LoVo (cell line): ENCODE measurements at places on chromosomes 4 and X.

- DNase-seq, result no peak
Measured at GRCh38 chr4:182978152-182978827, 61.1 kb upstream of the DCTD start.

GRCh38 chrX:41789374-41789773 is 65.4 kb downstream of the GPR82 start:
- DNase-seq, result no peak

DNA sequence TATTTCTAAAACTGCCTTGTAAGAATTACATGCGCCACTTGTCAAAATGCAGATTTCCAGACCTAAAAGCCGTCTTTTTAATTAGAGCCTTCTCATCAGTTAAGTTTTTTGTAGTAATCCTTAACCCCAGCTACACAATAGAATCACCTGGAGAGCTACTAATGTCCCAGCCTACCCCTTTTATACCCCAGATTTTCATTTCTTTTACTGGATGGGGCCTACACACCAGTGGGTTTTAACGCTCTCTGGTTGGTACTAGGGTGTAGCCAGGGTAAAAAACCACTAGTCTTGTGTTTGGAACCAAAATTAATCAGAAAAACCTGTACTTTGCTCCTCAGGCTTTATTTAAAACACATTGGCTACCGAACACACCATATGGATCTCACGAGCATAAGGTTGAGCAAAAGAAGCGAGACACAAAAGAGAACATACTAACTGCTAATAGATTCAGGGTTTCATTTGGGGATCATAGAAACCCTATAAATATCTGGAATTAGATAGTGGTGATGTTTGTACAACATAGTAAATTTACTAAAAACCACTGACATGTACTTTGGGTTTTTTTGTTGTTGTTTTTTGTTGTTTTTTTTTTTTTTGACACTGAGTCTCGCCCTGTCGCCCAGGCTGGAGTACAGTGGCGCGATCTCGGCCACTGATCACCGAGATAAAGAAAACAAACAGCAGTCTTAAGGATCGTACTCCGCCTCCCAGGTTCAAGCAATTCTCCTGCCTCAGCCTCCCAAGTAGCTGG is 30.6 kb downstream of the BBS12 start:
- no peak for DNase-seq

DNA sequence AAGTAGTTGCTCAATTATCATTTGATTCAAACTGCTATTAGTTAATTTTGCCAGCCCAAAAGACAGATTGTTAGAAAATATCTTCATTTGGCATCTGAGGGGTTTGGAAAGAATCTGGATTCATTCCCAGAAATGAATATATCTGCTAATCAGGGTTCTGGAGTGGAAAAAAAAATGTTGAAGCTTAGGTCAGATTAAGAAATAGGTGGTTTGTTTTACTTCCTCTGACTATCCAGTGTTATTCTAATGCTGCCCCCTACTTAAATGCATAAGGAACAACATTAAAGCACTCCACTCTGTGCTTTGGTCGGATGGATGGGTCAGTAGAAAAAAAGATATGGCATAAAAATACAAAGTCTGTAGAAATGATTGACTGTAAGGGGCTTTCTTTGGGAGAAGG is 89.0 kb downstream of the LUZP4 start:
- DNase-seq, result no peak

- DNase-seq, result no peak
Measured at GRCh38 chr4:15159477-15160019, 157.3 kb downstream of the CPEB2 start.

DNA sequence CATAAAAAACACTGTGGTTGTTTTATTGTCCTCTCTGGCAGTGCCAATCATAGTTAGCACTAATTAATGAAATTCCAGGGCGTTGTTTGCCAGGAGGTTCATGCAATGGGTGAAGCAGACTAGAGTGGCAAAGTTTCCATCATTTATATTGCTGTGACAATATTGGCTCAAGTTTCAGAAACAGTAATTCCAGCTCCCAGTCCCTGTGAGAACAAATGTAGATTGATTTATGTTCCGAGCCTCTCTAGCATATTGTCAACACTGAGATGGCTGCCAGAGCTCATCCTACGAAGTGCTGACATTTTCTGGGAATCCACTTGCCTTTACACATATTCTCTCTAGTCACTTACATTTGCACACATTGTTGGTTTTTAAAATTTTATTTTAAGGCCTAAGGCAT is 440.0 kb upstream of the IGFBP7 start:
- DNase-seq, result no peak

- no peak for DNase-seq
Measured at GRCh38 chr4:106426069-106426468, 57.5 kb upstream of the GIMD1 start.

DNA sequence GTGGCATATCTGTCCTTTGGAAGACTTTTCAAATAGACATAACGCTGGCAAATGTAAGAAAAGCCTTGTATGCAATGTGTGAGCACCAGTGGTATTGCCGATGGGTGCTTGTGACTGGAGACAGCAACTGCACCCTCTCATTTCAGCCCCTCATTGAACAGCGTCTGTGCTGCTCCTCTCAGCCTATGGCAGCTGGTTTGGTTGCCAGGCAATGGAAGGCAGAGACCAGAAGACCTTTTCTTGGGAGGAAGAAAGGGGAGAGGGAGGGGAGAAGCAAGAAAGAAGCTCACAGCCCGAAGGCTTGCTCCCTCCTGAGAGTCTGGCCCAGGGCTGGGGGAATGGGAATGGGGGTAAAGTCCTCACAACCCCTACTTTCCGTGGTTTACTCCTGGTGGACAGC is 20.2 kb downstream of the ZCCHC13 start:
- DNase-seq, result no peak

DNA sequence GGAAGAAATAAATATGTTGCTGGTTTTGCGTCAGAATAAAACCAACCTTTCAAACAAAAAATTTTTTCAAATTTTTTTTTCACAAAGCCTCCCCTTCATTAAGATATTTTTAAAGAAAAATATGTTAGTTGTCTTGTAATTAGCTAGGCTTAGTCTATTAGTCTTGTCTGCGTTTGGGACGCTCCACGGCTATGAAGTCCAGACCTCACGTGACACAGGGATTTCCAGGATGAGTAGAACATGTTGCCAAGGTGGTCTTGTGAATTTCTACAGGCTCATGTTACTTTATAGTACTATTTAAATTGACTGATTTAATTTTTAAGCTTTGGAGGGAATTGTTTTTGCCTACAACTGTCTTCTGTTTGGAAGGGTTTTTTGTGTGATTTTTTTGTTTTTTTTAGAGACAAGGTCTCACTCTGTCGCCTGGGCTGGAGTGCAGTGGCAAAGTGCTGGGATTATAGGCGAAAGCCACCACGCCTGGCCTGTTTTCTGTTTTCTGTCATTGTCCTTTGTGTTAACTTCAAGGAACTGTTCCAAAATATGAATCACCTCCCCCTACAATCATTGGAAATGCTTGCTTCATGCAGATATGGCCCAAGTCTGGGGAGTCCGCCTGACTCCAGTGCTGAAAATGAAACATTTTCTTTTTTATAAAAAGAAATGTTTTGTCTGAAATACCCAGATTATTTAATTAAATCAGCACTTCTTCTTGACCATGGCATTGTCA is 26.2 kb downstream of the TMEM144 start:
- DNase-seq, result no peak

GRCh38 chr4:81505004-81505598 is 33.4 kb upstream of the RASGEF1B start:
- no peak for DNase-seq

DNA sequence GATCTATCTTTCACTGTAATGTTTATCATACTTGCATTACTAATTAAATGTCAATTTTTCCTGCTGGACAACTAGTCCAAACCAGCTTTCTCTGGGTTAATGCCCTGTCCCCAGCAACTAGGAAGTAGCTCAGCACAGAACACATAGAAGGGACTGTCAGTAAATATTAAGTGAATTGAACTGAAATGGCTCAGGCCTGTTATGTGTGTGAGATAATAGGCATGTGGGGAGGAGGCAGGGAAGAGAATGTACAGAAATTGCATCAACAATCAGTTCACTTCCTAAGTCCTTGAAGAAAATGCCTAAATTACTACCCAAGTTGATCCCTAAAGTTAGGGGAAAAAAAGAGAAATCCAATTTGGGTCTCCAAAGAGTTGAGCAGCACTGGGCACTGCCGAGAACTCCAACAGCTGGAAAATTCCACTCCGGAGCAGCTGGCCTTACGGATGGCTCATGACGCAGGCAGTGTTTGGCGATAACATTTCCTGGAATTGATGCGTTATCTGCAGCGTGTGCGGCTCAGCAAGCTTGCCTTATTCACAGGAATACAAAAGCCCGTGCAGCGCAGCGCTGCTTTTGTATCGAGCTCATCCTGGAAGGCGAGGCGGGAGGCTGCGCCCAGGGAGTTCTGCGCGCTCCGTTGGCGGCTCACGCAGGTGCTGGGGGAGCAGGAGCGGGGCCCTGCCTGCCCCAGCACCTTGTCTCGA is 297.3 kb upstream of the LCORL start:
- no peak for DNase-seq

DNA sequence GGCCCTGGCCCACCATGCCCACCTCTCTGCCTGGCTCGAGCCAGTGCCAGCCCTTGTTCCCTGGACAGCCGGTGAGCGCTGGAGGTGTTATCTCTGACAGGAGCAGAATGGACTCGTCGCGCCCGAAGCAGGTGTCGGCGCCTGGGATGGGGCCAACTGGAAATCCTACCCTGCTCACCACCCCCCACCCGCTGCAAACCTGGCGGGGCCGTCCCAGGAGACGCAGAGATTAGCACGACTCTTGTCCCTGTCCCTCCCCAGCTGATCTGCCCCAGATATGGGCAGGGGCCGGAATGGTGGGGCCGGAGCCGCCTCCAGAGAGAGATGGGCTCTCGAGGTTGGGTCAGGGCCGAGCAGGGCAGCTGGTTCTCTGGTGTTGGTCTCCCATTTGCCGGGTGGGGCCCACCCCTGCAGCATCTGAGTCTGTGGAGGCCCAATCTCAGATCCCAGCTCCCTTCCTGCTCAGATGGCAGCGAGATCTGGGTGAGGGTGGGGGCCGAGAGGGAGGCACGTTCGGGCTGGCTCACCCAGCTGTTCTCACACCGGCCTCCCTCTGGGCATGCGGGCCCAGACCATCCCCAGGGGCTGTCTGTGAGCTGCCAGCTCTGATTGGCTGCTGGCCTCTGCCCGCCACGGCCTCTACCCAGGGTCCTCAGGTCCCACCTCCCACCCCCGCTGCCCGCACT is 20.1 kb upstream of the FGFR3 start:
- no peak for DNase-seq

GRCh38 chr4:127406187-127406586 is 226.6 kb upstream of the INTU start:
- DNase-seq, result no peak

- DNase-seq, result no peak
Measured at GRCh38 chr4:55611358-55612059, 19.5 kb upstream of the PDCL2 start.

GRCh38 chrX:42466332-42467046 is 311.5 kb downstream of the PPP1R2C start:
- DNase-seq, result peak; percentile 23

DNA sequence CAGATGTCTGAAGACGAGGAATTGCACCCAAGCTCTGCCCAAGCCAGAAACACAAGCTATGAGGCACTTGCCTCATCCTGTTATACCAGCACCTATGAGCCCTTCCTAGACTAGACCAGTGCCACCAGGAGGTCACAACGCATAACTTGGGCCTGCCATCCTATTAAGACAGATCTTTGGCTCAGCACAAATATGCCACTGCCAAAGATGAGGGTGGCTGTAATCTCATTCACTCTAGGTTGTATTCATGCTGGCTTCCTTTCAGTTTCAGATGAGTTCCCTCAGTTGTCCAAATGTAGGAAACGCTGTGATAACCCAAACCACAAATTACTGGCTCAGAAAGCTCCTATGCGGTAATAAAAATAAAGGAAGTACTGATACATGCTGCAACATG is 76.5 kb upstream of the CITED1 start:
- no peak for DNase-seq

DNA sequence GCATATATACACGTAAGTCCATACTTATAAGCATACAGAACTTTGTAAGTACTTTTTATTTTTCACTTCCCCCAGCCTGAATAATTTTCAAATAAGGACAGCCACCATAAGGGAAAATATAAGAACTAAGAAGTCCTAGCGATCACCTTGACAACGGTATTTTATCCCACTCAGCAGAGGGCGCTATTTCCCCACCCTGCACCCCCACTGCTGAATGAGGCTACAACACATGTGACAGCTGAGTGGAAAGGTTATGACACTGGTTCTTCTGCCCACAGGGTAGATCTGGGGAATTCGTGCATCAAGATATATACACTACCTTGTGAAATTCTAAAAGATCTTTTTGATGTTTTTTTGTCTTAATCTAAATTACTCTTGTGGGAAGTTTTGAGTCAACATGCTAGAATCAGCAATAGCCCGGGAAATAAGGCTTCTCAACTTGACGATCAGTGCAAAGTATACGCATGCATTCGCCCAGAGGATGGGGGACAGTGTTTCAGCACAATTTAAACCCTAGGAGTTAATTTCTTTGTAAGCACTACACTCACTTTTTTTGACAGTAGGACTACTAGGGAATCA is 151.5 kb downstream of the CORIN start:
- peak; percentile 37 for DNase-seq

DNA sequence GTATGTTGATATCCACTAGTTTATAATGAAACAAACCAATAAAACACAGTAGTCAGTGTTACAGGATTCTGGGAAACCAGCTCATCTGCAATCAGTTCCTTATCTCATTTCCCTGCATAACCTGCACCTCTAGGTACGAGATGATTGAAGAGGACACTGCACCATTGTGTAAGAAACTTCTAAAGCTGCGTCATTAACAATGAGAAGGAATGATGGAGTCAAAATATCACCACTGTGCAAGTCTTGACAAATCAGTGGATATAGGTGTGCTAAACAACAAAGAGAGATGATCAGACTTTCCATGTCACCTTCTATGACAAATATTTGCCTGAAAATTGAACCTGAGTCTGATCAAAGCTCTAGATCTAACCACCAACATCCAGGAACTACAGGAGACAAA is 40.7 kb upstream of the DHX15 start:
- DNase-seq, result no peak

DNA sequence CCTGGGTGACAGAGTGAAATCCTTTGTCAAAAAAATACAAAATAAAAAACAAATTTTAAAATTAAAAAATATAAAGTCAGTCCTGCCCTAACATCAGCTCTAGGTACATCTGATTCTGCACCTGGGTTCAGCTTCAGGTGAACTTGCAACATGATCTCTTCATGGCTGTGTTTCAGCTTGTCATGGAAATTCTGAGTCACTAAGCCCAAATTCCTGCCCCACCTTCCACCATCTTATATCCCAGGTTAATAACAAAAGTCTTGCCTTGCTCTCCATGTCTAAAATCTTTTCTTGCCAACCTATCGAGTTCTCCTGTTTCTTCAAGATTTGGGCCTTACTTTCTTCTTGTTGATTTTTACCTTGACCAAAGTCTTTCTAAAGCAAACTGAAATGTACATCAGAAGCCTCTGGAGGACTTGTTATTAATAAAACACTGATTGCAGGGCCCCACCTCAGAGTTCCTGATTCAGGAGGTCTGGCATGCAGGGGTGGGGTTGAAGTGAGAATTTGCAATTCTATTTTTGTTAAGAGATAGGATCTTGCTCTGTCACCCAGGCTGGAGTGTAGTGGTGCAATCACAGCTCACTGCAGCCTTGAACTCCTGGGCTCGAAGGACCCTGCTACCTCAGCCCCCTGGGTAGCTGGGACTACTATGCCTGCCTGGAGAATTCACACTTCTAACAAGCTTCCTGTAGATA is 125.8 kb upstream of the VCX3A start:
- no peak for DNase-seq
